Occipital lobe (tissue), 3 donors: ENCODE measurements at places on chromosomes 1 and 21.

GRCh38 chr1:213931836-213932235 is 55.9 kb upstream of the PROX1 start:
- no peak for DNase-seq

- no peak for DNase-seq
Measured at GRCh38 chr21:32779983-32780382, 8.4 kb upstream of the PAXBP1 start.

DNA sequence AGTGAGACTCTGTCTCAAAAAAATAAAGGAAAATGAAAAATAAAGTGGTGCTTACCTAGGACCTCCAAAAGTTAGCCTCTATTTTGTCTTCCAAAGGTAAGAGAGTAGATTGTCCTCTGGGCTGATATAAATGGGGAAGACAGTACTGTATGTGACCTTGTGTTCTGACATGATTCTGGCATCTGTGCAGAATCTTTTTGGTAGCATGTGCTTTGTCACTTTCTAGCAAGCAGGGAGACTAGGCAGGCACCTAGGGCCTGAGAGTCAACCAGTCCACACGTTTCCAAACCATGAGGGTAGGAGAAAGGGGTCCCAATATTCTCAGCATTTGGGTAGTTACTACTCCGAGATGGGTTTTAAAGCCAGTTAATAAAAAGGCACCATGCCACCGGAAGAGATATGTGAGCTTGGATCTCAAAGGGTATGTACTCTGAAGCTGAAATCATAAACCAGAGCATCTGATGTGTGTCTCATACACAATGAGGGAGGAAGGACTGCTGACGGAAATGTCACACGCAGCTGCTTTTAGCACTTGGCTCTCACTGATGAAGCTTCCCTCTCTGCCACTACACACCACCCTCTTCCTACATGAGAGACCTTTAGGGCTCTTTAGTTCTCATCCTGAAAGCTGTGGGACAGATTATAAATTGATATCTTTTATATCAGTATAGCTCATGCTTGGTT is 27.0 kb upstream of the SLC16A1 start:
- DNase-seq, result no peak

GRCh38 chr1:51061231-51061918 is 40.7 kb upstream of the C1orf185 start:
- DNase-seq, result no peak

- DNase-seq, result peak; percentile 7
Measured at GRCh38 chr1:246428542-246429308, 78.4 kb downstream of the SMYD3 start.

DNA sequence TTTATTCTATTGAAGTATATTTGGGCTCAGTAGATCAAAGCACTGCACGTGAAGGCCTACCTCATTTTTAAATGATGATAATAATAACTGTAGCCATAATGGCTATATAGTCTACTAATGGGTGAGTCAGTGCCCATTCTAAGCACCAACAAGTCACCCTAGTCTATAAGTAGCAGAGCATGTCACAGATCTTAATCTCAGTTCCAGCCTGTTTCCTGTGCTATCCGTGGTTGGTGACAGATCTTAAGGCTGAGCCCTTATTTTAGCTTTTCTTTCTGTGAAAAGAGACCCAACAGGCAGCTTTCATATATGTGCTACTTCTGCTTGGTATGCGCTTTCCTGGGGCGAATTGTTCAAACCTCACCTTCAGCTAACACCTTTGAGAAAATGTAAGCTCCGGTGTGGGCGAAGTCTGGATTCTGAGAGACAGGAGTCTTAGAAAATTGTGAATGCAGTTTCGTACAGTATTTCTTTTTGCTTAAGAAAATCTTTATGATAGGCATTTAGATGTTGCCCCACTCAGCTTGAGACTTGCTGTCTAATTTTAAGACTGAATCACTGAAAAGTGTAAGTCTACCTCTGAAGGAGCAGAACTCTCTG is 59.6 kb downstream of the FMN2 start:
- DNase-seq, result no peak

GRCh38 chr1:176206006-176206960 is 803 bp downstream of the COP1 start:
- DNase-seq, result peak; percentile 8

GRCh38 chr1:156502391-156502893 is 1.9 kb upstream of the MEF2D start:
- DNase-seq, result no peak

DNA sequence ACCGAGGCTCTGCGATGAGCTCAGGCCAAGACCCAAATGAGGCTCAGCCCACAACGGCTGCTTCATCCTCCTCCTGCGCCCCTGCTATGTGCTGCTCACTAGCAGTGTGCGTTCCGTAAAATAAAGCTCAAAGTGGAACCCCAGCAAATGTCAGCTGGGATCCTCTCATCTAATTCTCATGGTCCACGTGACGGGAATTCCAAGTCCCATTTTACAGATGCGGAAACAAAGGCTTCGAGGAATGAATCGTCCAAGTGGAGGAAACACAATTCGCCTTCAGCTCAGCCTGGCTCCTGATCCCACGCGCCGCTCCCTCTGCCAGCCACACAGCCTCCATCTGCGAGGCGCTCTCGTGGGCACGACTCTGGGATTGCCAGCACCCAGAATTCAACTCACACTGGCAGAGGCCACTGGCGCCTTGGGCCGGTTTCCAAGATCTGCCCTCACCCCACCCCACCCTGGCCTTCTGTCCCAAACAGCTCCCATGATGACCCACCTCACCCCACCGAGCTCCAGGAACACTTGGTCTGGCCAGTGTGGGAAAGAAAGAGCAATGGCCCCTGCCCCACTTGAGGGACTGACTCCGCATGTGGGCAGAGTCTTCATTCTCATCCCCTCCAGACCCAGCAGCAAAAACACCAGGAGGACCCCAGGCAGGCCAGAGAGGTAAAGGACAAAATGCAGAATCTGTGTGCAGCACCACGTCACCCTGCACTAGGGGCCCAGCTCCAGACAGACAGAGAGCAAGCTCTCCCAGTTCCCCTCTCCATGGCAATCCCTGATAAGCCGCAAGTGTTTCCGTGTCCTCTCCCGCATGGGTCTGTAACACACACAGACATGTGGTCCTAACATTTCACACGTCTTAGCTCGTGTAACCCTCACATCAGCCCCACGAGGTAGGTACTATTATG is 10.5 kb downstream of the CASZ1 start:
- no peak for DNase-seq

- no peak for DNase-seq
Measured at GRCh38 chr1:41377397-41377796, 16.2 kb downstream of the FOXO6 start.
